ENCODE measurements at places on chromosomes 1 and 21.

GRCh38 chr1:162889989-162890388 is 29.0 kb upstream of the CCDC190 start:
- no peak for DNase-seq

DNA sequence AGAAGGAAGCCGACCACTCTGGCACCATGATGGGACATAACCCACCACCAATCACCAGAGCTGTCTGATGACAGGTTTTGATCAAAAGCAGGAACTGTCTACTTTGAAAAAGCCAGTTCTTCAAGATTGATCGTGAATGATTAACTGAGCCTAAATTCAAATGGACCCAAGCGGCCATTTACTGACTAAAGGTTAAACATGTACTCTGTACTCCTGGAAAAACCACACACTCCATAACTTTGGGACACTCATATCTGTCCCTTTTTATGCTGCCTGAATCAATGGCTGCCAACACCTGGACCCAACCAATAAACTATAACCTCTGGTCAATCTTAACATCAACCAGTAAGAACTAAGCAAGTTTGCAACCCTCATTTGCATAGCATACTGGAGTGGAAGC is 206.6 kb downstream of the URB2 start:
- DNase-seq = no peak

GRCh38 chr21:38806942-38807284 is 1.2 kb downstream of the ETS2 start:
- DNase-seq = no peak

GRCh38 chr1:54853793-54854370 is 33.1 kb downstream of the DHCR24 start:
- DNase-seq = peak; percentile 74

DNA sequence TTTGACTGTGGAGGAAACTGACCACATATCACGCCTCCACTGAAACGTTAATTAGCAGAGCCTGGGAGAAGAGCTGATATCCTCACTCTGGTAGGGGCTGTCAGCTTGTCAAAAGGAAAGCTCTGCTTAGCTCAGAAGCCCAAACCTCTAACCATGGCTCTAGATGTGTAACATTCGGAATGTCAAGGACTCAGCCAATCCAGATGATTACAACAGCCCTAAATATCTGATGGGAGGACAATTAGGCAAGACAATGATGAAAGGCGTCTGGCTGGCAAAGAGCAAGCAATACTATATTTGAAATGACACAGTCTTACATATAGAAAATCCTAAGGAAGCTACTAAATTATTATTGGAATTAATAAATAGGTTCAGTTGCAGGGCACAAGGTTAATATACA is 45.7 kb upstream of the COX20 start:
- DNase-seq = no peak

DNA sequence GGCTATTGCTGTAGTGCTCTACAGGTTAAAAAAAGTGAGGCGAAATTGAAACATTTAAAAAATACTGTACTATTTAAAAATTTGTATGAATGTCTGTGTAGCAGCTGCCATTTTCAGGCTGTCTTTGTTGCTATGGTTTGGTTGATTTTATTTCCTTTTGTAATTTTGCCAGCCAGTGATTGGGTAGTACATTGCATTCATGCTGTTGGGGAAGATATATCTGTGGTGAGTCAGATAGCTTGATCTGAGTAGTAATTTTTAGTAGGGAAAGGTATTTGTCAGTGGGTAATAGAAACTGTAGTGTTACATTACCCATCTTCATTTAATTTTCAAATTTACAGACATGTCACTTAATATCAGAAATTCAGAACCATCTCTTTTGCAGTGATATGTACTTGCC is 15.0 kb downstream of the NFIA start:
- no peak for DNase-seq
